Sciatic nerve (tissue), 2 donors: ENCODE measurements at places on chromosomes 2 and 18. TPM values are rescaled to one million over a fixed set of nuclear protein-coding genes. Genes with fewer than 3 reads are reported as not detected.

Gene GPR35
- total RNA-seq, result 3.2 TPM

Gene RNU2-63P
- total RNA-seq, result 10.3 TPM

Gene EGR4
- not detected for total RNA-seq

Gene DUSP19
- 3.0 TPM for total RNA-seq

Gene DPP10
- total RNA-seq, result 2.2 TPM

Gene AMER3
- not detected for total RNA-seq

Gene PLGLB1
- 8.9 TPM for total RNA-seq

Gene FEV
- total RNA-seq, result not detected

Gene ANKRD62
- not detected for total RNA-seq

Gene ARHGEF4
- 12.1 TPM for total RNA-seq

Gene MAB21L4
- not detected for total RNA-seq
